GM04503 (cell line): ENCODE measurements at places on chromosomes 7 and 10.

DNA sequence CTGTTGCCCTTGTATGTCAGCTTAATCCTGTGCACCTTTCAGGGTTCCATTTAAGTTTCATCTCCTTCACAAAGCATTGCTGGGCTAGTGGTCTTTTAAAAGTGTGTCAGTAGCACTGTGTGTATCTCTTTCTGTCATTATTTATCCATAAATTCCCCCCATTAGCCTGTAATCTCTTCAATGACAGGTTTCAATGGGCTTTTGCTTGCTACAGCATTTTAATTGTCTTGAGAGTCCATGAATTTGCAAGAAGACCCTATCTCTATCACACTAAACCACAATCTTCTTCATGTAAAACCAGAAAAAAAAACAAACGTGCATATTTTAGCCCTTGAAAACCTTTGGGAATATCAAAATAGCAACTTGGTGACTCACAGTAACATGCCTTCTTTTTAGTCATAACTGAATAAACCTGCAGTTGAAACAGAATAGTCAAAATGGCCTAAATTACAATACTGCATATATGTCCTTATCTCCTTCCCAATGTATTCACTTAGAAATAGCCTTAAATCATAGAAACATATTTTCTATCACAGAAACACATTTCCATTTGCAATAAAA, 118.6 kb downstream of the PON1 start:
- peak; percentile 33 for DNase-seq

DNA sequence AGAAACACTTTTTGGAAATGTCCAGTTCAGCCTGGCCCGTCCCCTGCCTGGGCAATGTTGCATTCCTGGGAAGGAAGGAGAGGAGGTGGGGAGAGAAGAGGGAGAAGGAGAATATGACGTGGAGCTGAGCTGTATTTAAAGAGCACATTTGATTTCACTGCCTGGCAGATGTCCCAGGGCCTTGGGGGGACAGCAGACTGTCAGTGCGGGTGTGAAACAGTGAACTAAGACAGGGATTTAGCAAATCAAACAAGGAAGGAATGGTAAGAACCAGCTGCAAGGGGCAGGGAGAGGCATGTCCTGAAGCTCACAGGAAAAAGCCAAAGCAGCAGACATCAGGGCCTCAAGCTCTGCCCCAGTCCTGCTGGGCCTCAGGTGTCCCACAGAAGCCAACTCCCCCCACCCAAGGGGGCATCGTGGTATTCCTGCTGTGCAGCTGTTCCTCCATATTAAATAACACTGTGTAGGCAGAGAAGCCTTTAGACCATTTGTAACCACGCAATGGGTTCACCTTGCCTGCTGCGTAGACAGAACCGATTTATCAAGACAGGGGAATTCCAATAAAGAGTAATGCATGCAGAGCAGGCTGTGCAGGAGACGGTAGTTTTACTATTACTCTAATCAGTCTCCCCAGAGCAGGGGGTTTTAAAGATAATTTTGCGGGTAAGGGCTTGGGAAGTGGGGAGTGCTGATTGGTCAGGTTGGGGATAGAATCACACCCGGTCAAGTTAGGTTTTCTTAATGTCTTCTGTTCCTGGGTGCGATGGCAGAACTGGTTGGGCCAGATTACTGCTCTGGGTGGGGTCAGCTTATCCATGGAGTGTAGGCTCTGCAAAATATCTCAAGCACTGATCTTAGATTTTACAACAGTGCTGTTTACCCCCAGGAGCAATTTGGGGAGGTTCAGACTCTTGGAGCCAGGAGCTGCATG, 18.3 kb downstream of the LEP start:
- no peak for DNase-seq

DNA sequence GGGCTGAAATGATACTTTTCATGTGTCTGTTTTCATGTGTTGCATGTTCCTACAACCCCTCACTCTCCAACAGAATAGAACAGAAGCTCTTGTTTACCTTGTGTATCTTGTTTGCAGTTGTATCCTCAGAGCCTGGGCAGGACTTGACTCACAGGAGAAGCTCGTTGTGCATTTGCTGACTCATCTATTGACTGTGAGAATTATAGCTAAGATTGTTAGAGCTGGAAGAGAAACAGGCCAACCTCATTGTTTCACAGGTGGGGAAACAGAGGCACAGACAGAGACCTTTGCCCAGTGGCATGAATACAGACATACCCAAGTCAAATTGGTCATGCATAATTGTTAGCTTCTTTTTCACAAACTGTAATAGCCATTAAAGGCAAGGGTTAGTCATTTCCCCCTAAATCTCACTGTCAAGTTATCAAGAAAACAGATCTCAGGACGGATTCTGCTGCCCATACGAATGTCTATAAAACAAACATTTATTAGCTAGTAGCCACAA, 4.6 kb upstream of the TSPAN15 start:
- peak; percentile 73 for DNase-seq

GRCh38 chr7:1545417-1546246, 10.4 kb downstream of the TMEM184A start:
- no peak for DNase-seq

DNA sequence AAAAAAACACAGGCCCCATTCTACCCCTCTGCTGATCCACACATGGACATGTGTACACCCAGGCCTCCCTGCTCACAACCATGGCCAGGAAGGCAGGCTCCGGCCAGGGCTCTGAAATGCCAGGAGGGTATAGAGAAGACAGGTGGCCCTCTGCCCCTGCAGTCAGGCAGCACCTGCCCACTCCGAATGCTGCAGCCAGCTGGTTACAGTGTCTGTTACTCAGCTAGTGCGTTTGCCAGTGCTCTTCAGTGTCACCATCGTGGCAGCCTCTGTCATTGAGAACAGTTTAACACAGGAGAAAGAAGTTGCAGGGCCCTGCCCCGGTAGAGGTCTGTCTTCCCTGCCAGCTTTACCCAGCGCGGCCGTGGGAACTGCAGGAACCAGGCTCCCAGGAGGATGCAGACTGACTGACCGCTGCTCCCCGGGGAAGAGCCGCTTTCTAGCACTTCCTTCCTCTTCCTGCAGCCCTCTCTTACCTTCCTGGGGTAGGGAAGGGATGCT, 128.8 kb upstream of the FAM20C start:
- DNase-seq = no peak

- DNase-seq = no peak
Observed at GRCh38 chr7:73817121-73817520, 13.7 kb upstream of the CLDN4 start.
